ENCODE measurements at places on chromosomes 7 and 10. TPM values are rescaled to one million over a fixed set of nuclear protein-coding genes. Genes with fewer than 3 reads are reported as not detected.

Gene MSS51
- total RNA-seq, result 5.7 TPM

DNA sequence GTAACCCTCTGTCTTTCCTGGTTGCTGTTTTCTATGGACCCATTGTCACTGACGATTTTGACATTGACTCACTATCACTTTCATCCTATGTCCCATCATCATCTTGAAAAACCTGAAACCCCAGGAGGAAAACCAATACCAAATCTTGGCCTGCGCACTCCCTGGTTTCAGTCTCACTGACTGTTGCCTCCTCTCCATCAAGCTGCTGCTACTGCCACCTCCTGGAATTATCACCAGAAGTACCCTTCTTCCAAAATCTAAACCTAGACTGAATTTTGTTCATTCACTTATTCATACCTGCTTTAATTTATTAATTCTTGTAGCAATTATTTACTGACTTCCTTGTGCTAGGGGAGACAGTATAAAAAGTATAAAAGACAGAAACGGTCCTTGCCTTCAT is 44.5 kb upstream of the ACBD5 start:
- H3K4me3 ChIP-seq, result no peak overlapping the region
- no peaks in the 10 kb centered on the region for H3K27me3 ChIP-seq
- H3K4me1 ChIP-seq, result no peaks in the 10 kb centered on the region
- DNase-seq, result peak; percentile 67

- H3K4me1 ChIP-seq, result no peaks in the 10 kb centered on the region
- no peaks in the 10 kb centered on the region for H3K36me3 ChIP-seq
- no peak for DNase-seq
- no peaks in the 10 kb centered on the region for H3K27me3 ChIP-seq
- no peak overlapping the region for H3K4me3 ChIP-seq
These were observed 8.7 kb downstream of the CNNM1 start for GRCh38 chr10:99337901-99338300.

DNA sequence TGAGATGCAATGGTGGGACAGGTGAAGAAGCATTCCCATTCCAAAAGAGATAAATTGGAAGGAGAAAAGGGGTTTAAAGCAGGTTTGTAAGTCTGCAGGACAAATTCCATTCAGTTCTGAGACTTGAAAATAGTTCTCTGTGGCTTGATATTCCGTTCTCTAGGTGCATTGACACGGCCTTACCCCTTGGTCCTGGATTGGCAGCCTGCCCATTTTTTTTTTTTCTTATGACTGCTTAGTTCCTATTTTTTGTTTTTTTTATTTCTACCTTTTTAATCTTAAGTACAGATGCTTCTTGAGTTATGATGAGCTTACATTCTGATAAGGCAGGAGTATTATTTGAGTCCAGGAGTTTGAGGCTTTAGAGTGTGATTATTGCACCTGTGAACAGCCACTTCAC is 70.6 kb downstream of the MLLT10 start:
- DNase-seq, result peak; percentile 66
- H3K27me3 ChIP-seq, result no peaks in the 10 kb centered on the region
- H3K4me3 ChIP-seq, result no peak overlapping the region
- H3K27ac ChIP-seq, result no peak overlapping the region
- no peaks in the 10 kb centered on the region for H3K36me3 ChIP-seq

GRCh38 chr10:104255311-104255981 is 754 bp downstream of the GSTO1 start:
- no peaks in the 10 kb centered on the region for H3K27me3 ChIP-seq
- peak overlapping the region; percentile 88 for H3K4me3 ChIP-seq
- peak overlapping the region; percentile 25 for H3K27ac ChIP-seq
- H3K4me1 ChIP-seq, result peaks cover 23% of the 10 kb centered on the region
- DNase-seq, result peak; percentile 67
- peaks cover 20% of the 10 kb centered on the region for H3K36me3 ChIP-seq

- no peak for DNase-seq
- no peak overlapping the region for H3K27ac ChIP-seq
These were observed 8.2 kb downstream of the CLDN12 start for GRCh38 chr7:90411510-90411909.
